Fibroblast of villous mesenchyme (primary cell): ENCODE measurements at places on chromosomes 5 and 9.

DNA sequence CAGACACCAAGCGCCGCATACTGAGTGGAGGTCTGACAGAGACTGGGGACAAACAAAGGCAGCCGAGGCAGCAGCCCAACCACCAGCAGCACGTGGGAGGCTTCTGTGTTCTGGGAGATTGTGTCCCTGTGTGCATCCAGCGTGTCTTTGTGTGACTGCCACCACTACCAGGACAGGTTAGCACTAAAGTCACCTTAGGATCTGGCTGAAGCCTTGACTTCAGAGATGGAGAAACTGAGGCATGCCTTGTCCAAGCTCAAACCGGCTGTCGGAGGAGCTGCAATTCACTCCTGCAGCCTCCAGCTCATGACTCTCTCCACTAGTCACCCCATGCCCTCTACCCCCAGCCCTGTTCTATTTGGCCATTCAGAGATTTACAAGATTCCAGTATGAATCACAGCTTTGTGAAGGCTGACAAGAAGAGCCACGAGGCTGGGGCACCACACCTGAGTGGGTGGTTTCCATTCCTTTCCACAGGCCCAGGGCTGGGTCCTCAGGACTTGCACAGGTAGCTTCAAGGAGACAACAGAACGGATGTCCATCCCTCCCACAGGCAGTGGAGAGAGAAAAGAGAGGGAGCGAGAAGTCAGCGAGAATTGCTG is 69.3 kb downstream of the SHB start:
- peak; percentile 48 for DNase-seq

DNA sequence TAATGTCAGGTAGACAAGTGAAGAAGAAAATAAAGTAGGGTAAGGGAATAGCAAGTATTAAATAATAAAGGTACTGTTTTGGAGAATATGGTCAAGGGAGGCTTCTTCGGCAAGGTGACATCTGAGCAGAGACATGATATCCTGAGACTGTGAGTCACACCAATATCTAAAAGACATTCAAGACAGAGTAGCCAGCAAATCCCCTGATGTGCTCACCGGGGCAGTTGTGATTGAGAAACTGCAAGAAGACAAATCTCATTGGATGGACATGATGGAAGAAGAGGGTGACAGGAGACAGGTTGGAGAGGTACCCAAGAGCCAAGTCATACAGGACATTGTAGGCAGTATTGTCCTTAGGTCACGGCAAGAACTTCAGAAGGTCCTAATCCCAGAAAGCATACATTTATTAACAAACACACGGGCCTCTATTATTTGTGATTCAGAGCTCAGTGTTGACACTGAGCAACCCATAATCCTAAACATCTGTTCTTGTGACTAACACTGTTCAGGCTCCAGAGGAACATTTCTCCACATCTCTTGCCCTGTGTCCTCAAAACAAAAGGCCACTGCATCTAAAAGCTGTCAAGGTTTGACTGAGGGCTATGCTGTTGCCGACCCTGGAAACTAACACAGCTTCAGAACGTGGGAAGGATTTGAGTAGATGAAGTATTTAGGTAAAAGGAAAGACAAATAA is 258.7 kb upstream of the CLINT1 start:
- peak; percentile 50 for DNase-seq

DNA sequence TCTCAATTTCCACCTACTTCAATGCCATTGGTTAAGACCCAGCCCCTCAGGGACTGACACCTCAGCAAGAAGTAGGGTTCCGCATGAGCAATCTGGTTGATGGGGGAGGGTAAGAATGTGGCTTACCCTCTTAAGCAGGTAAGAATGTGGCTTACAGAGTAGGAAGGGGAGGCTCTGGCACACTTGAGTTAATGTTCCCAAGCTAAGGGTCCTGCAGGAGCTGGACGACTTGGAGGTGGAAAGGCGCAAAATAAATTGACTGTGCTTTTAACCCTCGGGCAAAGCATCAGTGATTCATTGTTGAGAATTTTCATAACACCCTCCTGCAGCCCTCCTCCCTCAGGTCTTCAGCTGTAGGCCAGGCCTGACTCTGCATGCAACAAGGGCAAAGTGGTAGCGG is 24.9 kb upstream of the ADRA1B start:
- DNase-seq = no peak

DNA sequence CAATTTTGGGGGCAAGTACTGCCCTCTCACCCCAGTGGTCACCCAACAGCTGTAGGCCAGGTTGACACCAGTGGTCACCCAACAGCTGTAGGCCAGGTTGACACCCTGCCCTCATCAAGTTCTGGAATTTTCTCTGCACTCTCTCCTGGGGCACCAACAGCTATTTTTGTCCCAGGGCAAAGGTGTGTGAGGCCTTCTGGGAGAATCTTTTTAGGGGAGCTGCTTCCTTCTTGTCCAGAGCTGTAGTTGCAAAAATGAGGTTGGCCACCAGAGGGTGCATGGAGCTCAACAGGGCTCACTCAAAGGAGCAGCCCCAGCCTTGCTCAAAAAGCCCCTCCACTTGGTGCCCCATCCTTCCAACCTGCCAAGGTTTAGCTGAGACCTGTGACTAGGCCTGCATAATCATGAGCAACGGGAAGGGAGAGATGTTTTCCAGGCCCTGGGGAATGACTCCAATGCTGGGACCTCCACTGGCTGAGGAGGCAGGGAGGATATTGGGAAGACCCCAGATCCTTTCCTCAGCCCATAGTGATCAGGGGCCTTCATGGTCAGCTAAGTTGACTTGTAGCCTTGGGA is 10.6 kb upstream of the P4HA2 start:
- DNase-seq = peak; percentile 68

- DNase-seq = no peak
Observed at GRCh38 chr9:116452634-116453033, 234.5 kb upstream of the TRIM32 start.

GRCh38 chr5:39113354-39113953 is 39.3 kb upstream of the RICTOR start:
- no peak for DNase-seq
